ENCODE measurements at places on chromosomes 2 and 18.

DNA sequence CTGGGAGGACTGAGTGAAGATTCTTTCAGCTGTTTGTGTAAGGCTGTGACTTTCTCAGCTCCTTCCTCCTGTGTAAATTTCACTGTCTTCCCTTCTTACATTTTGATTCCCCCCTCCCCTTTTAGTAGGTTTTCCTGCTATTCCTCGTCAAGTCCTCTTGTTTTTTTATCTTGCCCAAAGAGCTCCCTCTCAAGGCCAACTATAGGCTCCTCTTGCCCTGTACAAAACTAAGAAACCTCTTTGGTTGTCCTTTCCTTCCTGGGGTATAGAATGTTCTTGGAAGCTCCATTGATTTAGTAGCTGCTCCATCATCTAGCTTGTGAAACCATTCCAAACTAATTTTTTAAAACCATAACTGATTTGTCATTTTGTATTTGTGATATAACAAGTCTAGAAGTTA lies 7.3 kb downstream of the CCDC121 start:
- no peak for DNase-seq

- DNase-seq: no peak
Measured at GRCh38 chr2:113980946-113981345, 91.1 kb downstream of the ACTR3 start.

DNA sequence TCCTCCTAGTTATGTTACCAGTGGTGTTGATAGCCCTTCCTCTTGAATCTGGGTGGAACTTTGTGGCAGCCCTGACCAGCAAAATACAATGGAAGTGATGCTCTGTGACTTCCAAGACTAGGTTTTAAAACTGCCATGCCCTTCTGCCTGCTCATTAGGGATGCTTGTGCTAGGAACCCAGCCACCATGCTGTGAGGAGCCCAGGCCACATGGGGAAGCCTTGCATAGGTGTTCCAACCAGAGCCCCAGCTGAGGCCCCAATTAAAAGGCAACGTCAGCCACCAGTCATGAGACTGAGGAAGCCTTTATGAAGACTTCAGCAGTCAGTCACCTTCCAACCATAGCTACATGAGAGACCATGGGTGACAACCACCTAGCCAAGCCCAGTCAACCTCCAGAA lies 14.0 kb upstream of the MAPRE2 start:
- DNase-seq: no peak

GRCh38 chr2:7566382-7566881 lies 649.2 kb downstream of the RNF144A start:
- no peak for DNase-seq

DNA sequence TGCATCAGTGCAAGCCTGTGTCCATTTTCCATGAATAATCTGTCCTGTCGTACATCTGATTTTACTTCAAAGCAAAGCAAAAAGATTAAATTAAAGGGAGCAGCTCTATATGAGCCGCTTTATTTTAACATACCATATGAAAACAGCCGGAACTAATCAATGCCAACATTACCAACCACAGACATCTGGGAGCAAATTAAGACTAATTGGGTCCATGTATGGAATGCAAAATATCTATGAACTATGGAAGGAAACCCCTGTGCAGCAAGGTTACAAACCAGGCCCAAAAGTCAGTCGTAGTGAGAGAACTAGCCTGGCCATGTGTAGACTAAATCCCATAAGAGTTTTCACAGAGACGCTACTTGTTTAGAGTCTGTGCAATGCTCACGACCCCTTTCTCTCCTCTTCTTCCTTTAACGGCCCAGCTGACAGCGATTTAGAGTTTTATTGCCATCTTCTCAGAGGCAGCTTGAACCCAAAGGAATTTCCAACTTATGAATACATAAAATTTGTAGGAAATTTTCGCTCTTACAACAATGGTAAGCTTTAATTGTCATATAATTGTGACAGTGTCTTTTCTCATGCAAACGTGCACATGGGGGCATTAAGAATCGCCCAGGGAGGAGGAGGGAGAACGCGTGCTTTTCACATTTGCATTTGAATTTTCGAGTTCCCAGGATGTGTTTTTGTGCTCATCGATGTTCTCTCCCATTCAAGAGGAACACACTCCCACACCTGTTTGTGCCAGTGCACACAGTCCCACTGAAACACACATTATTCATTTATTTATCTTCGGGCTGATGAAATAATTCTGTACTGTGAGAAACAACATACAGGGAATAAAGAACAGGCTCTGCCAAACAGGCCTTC lies 52.9 kb upstream of the RPL31 start:
- no peak for DNase-seq

DNA sequence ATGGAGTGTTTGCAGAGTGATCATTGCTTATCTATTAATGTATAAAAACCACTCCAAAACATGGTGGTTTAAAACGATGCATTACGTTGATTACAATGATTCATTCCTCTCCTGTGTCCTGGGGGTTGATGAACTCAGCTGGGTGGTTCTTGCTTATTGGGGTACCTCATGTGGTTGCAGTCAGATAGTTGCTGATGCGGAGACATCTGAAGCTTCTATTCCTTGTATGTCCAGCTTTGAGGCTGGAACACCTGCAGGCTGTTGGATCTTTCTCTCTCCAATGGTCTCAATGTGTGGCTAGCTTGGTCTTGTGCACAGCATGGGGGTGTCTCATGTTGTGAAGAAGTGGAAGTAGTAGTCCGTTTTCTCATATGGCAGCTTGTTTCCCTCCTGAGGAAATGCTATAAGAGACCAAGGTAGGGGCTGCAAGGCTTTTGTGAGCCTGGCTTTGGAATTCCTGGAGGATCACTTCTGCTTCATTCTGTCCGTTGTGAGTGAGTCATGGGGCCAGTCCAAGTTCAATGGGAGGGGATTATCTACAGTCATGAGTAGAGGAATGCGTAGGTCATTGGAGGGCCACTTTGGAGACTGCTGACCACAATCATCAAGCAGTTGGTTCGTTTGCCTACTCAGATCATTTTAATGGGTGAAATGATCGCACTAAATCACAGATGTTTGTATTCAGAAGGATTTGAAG lies 601.0 kb downstream of the SLC4A3 start:
- DNase-seq: peak; percentile 53

DNA sequence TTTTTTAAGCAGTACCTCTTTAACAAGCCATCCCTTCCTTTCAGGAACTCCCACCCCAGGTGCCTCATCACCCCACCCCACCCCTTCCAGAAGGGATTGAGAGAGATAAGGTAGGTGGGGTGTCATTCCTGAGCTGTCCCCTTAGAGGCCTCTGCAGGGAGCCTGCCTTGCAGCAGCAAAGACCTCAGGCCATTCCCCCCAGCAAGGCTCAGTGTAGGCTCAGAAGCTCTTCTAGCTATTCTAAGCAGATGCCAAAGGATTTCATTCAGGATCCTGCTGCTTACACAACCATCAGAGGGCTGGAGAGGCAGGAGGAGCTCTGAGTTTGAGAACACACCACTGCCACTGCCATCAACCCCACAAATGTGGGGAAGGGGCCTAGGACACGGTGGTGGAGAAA lies 5.8 kb upstream of the FIGLA start:
- no peak for DNase-seq

- no peak for DNase-seq
Measured at GRCh38 chr2:149490296-149490695, 97.3 kb downstream of the MMADHC start.

DNA sequence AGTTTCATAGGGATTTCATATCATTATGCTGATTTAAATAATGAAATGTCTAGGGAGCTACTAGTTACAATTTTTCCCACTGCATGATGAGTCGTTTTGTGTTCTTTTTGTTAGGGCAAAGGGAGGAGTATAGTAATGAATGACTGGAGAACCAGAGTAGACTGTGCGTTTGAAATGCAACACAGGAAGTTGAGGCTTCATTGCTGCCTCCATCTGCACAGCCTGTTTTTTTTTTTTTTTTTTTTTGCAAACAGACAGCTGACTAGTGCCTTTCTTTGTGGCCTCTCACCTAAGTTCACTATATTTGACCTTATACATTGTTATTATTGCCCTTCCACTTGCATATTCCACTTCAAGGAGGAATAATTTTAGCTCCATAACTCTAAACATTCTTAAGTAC lies 286.7 kb upstream of the LRRTM1 start:
- DNase-seq: no peak

DNA sequence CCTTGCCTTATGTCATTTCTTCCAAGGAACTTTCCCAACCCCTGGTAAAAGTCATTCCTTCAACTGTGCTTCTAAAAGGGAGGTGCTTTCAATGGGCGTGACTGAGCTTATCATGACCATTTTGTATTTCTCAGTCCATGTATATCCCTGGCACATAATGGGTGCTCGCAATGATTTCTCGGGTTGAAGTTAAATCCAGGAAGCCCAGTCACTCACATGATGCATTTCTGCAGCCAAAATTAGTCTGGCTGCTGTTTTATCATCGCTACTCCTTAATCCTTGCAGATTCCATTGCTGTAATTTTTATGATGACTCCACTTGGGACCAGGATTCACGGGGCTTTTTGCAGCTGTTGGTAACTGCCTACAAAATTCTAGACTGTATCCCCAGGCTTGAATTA lies 25.9 kb upstream of the RFX8 start:
- DNase-seq: no peak

GRCh38 chr2:158432117-158432516 lies 24.4 kb downstream of the CCDC148 start:
- DNase-seq: no peak

DNA sequence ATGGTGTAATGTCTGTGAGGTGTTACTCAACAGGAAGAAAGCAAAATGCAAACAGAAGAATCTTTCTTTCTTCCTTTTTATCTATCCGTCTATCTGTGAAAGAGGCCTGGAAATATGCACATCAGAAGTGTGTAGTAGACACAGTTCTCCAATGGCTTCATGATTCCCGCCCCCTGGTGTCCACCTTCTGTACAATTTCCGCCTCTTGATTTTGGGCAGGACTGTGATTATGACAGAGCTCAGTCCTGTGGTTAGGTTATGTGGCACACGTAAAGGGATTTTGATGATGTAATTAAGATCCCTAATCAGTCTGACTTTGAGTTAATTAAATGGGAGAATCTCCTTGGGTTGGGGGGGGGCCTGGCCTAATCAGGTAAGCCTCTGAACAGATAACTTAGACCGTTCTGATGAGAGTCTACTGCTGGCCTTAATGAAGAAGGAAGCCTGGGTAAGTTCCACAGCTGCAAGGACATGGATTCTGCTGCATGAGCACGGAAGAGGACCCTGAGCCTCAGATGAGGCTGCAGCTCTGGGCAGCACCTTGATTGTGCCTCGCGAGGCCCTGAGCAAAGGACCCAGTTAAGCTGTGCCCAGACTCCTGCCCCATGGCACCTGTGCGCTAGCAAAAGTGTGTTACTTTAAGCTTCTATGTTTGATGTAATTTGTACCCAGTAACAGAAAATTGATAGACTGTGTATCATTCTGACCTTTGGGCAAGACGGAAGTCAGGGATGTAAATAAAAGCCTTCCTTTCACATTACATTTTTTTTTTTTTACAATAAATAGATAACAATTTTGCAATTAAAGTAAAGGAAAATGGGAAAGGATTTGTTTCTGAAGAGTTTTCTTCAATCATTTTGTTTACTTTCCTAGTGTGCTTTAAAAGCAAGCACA lies 11.3 kb upstream of the KCNF1 start:
- DNase-seq: peak; percentile 15

DNA sequence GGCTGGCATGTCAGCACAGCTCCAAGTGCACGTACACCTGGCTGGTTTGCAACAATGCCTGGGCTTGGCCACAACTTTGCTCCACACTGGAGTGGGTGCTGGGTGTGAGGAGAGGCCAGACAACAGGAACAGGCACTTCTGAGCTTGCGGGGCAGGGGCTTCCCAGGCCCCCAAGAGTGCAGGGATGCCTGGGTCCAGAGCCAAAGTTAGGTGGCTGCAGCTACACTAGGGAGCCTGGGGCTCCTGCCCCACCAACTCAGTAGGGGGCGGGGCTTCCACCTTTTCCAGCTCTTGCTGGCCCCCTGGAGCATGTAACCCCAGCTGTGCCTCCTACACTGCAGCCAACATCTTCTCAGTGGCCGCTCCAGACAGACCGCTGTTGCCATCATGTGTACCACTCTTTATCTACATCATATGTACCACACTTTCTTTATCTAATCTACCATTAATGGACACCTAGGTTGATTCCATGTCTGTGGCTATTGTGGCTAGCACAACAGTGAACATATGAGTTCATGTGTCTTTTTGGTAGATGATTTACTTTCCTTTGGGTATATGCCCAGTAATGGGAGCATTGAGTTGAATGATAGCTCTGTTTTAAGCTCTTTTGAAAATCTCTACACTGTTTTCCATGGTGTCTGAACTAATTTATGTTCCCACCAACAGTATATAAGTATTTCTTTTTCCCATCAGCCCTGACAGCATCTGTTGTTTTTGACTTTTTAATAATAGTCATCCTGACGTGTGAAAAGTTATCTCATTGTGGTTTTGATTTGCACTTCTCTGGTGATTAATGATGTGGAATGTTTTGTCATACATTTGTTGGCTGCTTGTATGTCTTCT lies 87.9 kb downstream of the ZNF804A start:
- no peak for DNase-seq

DNA sequence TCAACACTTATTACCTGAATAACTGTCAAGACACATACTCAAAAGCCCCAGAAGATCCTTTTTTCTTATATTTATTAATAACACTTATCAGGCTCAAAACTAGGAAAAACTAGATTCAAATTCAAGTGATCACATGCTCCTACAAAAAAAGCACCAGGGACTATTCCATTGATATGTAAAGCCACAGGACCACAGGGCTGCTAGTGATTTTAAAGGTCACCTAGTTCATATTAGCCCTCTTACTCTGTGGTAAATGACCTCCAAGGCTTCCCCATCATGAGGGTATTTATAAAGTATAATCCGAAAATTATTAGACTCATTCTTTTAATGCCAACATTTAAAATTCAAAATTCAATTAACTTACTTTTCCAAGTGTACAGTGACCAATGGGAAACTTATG lies 52.5 kb downstream of the LRPPRC start:
- no peak for DNase-seq

DNA sequence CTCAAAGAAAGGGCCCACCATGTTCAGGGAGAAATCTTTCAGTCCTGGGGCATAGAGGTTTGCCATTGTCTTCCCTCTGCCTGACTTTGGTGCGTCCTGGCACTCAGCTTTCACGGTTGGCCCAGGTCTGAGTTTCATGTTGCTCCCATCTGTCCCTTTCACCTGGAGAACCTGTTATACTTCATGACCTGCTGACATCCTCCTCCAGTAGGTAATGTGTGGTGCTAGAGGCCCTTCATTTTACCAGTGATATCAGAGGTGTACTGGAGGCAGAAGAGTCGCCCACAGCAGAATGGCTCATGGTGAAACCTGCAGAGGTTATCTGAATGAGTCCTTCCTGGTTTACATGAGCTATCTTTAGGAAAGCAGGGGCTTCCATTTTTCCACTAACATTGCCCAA lies 128.8 kb upstream of the DLX2 start:
- DNase-seq: no peak

- DNase-seq: no peak
Measured at GRCh38 chr2:23273786-23274185, 111.2 kb upstream of the KLHL29 start.

DNA sequence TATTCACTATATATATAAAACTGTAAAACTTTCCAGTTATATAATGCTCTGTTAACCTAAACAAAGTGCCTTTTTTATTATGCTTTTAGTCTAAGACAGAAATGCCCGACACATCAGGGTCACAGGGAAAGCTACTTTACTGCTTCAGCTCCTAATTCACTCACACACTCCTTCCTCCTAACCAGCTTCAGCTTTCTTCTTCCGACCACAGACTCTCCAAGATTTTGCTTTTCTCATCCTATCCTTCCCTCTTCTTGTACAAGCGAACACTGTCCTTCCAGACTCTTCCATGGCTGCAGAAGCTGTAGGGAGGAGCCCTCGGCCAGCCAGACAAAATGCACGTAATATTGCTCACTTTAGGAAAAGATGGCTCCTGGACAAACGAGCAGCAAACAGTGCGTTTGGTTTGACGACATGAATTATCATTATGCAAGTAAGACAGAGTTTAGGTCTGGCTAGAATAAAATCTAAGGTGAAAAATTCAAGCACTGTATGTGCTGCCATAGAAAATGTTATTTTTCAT lies 47.5 kb upstream of the HNRNPA3 start:
- peak; percentile 56 for DNase-seq

All from LoVo (cell line).